ENCODE measurements at places on chromosomes 16 and 17. TPM values are rescaled to one million over a fixed set of nuclear protein-coding genes. Genes with fewer than 3 reads are reported as not detected.

Gene TBX6
- total RNA-seq: 0.85 TPM

Gene MARCHF10
- total RNA-seq: not detected

- DNase-seq: no peak
Observed at GRCh38 chr16:64317601-64318000, 804.3 kb downstream of the CDH11 start.

DNA sequence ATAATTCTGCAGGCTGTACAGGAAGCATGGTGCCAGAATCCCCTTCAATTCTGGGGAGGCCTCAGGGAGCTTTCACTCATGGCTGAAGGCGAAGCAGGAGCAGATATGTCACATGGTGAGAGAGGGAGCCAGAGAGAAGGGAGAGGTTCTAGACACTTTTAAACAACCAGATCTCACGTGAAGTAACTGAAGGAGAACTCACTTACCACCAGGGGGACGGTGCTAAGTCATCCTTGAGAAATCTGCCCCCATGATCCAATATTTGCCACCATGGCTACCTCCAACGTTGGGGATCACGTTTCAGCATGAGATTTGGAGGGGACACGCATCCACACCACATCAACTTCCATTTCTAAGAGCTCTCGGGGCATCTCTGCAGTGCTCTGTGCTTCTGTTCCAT is 37.4 kb upstream of the GNA13 start:
- DNase-seq: no peak

DNA sequence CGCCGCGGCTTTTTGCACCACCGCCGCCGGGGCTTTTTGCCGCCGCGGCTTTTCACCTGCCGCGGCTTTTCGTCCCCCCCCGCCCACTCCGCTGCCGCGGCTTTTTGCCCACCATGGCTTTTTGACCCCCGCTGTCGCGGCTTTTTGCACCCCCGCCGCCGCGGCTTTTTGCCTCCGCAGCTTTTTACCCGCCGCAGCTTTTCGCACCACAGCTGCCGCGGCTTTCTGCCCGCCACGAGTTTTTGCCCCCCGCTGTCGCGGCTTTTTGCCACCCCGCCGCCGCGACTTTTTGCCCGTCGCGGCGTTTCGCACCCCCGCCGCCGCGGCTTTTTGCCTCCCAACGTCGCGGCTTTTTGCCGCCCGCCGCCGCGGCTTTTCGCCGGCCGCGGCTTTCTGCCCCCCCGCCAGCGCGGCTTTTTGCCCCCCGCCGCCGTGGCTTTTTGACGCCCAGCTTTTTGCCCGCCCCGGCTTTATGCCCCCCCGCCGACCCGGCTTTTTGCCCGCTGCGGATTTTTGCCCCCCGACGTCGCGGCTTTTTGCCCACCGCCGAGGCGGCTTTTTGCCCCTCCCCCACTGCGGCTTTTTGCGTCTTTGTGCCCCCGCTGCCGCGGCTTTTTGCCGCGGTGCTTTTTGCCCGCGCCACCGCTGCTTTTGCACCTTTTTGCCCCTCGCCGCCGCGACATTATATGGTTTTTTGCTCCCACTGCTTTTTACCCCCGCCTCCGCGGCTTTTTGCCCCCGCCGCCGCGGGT is 1343.6 kb downstream of the TP53TG3F start:
- no peak for DNase-seq

- DNase-seq: no peak
Observed at GRCh38 chr17:78458736-78459335, 80.4 kb downstream of the PGS1 start.

GRCh38 chr17:83062011-83062817 is 17.2 kb upstream of the METRNL start:
- no peak for DNase-seq

DNA sequence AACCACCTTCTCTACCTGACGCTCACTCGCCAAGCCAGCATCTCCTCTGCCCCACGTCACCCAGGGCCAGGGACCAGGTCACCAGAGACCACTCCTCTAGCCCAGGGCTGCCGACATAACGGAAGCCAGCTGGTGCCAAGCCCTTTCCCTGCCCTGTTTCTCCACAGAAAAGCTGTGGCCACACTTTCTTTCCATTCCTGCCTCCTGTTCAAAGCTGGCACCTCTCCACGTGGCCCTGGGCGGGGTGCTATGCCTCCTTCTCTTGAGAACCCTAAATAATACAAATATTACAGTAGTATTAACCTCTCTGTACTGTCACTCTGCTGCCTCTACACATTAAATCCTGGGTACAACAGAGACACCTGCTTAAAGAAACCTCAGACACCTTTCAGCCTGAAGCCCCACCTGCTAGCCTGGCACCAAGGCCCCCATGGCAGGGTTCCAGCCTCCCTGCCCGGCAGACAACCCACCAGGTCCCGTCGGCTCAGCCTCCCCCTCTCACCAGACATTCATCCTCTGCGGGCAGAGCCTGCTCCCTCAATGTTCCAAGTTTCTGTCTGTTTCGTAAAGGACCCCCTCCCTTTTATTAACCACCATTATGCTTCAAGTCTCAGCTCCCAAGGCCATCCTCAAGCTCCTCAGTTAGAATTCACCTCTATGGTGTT is 62.3 kb downstream of the TIMM22 start:
- DNase-seq: no peak

DNA sequence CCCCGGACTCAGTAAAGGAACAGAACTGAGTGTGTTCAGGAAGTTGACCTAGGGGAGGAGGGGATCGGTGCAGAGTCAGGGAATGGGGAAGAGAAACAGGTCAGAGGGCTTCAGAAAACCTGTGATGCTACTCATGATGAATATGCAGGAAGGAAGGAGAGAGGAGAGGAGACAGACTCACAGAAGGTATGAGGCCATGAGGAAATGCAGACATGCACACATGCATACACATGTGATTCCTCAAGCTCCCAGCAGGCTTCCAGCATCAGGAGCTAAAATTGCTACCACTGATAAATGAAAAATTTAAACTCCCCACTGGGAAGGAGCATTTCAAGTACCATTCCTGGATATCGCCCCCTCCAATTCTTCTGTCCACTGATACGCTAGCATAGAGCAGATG is 262.6 kb downstream of the SLC39A11 start:
- DNase-seq: no peak

DNA sequence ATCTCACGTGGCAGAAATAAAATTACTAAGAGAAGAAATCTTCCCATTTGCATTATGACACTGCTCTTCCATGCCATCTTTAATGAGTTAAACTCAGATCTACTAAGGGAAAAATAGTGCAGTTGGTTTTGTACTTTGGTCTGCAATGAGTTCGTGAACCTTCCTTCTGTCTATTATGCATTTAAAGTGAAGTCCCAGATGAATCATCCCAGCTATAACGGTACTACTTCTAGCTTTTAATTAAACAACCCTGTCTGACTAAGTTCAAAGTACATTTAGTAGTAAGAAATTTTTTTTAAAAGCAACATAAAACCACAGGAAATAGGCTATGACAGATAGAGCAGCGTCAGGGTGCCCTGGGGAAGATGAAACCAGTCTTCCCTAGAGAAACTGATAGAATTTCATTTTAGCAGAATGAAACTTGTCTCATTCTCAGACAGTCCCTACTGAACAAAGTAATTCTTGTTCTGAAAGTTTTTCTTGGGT is 1.8 kb downstream of the TMIGD1 start:
- DNase-seq: no peak
